A673 (cell line): ENCODE measurements at places on chromosomes 3 and 15.

GRCh38 chr3:108394563-108394962 is 98.2 kb downstream of the HHLA2 start:
- no peak for DNase-seq

DNA sequence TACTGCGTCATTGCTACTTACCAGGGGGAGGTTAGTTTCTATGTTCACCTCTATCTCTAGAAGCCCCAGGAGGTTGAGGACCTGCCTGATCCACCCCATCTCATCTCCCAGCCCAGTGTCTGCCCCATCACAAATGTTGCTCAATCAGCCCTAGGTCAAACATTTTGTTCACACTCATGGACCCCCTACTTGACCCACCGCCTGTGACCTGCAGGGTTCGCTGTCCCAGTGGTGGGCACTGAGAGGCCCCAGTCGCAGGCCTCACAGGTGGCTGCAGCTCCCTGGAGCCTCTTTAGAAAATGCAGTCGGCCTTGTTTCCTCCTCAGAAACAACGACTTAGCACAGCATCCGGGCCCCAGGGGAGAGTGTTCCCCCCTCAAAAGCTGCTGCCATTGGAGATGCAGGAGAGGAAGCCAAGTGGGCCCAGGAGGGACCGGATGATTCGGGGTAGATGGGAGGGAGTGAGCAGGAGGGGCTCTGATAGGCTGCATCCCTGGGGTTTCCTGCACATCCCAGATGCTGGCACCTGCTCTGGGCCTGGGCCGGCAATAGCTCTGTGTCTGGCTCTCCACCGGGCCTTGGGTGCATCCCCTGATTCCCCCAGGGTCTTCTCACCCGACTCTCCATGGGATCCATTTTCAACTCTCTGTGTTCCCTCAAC is 18.4 kb upstream of the INSYN1 start:
- no peak for DNase-seq

DNA sequence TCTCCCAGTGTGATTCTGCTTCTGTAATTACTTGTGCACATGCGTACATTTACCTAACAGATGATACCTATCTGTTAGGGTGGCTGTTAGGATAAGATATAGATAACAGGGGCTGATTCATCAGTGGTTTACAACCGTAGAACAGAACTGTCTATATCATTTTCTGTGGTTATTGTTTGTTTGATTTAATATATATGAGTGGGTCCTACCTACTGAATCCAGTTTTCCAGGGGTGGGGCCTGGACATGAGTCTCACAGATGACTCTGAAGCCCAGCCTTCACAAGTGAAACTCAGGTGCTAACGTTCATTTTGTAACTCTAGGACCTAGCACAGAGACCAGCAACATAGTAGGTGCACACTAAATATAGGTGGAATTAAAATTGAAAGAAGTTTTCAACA is 10.4 kb upstream of the ACAP2 start:
- no peak for DNase-seq

GRCh38 chr3:156017352-156018030 is 102.9 kb upstream of the KCNAB1 start:
- no peak for DNase-seq

DNA sequence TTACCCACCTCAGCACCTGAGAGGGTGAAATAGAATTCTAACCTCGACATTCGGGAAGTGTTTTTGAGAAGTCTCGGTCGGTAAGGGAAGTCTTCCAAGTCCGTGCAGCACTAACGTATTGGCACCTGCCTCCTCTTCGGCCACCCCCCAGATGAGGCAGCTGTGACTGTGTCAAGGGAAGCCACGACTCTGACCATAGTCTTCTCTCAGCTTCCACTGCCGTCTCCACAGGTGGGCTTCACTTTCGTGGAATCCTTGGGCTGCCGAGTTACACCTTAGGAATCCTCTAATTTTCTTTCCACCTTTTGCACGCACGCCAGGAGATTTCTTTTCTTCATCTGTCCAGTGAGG is 775 bp downstream of the CCNDBP1 start:
- no peak for DNase-seq

DNA sequence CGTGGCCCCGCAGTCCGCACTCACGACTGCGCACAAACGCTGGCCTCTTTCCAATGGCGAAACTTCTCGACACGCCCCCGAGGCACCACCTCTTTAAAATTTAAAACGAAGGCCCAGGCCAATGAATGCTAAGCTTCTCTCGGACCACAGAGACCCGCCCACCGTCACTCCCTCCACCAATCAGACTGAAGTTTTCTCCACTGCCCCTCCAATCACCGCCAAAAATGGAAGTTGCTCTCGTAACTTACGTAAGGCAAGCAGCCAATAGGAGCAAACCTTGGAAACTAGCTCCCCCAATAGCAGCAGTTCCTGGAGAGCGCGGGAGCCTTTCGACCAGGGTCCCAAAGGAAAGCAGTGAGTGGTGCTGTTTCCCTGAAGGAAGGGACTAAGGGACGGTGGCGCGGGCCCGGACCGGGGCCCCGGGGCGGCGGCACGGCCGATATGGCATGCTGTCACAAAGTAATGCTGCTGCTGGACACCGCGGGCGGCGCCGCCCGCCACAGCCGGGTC is at the start of gene TICRR:
Gene TICRR (plus strand): TSS at position 324 of the 510 bp plus-strand sequence. CDS start 118 bp downstream, at position 442.
- DNase-seq = peak; percentile 100

- DNase-seq = no peak
These were observed 26.4 kb upstream of the TNFAIP8L3 start for GRCh38 chr15:51121118-51121517.

GRCh38 chr3:150503402-150504099 is 42.7 kb downstream of the SERP1 start:
- DNase-seq = no peak

DNA sequence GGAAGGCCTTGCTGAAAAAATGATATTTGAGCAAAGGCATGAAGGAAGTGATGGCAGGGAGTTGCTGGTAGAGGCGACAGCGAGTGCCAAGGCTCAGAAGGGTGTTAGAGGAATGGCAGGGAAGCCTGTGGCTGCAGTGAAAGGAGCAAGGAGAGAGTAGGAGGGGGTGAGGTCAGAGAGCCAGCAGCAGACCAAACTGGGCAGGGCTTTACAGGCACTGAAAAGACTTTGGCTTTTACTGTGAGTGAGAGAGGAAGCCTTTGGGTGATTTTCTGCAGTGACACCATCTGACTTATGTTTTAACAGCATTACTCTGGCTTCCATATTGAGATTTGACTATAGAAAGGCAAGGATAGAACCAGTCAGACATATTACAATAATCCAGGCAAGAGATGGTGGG is 11.4 kb downstream of the TICRR start:
- DNase-seq = no peak

DNA sequence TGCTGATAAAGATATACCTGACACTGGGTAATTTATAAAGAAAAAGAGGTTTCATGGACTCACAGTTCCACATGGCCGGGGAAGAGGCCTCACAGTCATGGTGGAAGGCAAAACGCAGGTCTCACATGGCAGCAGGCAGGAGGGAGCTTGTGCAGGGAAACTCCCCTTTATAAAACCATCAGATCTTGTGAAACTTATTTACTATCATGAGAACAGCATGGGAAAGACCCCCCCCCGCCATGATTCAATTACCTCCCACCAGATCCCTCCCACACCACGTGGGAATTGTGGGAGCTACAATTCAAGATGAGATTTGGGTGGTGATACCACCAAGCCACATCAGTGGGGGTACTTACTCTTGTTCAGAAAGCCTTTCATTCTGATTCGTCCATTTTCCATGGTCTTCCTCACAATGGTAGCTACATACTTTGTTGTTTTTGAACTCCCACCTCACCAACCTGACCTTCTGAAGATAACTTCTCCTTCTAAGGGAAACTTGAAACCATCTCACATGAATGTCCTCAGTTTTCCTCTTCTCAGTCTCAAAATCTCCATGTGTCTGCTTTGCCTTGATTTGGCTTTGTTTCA is 275.6 kb upstream of the PROK2 start:
- DNase-seq = no peak

DNA sequence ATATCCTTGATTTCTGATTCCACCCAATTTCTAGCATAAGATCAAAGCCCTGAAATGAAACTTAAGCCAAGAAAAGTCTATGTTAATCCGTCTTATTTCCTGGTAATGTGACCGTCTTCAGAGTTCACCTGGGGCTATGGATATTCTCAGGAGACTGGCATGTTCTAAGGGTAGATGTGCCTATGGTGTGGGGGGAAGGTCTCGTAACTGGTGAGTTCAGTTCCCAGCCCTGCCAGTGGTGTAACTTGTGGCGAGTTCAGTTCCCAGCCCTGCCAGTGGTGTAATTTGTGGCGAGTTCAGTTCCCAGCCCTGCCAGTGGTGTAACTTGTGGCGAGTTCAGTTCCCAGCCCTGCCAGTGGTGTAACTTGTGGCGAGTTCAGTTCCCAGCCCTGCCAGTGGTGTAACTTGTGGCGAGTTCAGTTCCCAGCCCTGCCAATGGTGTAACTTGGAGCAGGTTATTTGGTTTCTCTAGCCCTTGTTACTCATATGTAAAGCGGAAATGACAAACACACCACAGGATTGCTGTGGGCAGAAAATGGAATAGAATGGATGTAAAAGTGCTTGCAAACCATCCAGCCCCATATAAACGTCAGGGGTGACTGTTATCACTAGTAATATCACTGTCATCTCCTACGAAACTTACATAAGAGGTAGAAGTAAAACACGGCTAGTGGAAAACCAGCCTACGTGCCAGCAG is 30.4 kb downstream of the SLC51A start:
- DNase-seq = no peak

DNA sequence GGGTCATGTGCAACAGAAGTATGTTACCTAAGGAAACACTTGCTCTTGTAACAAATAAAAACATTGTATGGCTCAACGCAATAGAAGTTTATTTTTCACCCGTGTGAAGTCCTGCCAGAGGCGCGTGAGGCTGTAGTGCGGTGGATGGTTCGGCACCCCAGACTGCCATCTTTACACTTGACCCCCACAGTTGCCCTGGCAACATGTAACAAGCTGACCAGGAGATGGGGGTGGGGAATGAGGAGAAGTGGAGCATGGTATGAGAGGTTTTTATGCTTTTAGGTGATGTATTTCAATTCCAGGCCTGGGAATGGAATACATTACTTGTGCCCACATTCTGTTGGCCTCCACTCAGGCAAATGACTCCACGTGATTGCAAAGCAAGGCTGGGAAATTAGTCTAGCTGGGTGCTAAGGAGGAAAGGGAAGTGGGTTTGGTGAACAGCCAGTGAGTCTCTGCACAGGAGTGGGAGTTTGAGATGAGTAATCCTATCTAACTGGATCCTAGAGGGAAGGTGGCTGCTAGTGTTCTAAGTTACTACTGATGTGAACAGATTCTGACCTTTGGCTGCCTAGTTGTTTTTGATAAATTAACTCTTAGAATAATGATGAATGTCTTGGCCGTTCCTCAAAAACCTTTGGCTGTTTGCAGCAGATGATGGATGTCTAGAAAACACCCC is 33.8 kb upstream of the GREM1 start:
- no peak for DNase-seq

GRCh38 chr3:88434001-88434400 is 284.2 kb downstream of the C3orf38 start:
- no peak for DNase-seq

DNA sequence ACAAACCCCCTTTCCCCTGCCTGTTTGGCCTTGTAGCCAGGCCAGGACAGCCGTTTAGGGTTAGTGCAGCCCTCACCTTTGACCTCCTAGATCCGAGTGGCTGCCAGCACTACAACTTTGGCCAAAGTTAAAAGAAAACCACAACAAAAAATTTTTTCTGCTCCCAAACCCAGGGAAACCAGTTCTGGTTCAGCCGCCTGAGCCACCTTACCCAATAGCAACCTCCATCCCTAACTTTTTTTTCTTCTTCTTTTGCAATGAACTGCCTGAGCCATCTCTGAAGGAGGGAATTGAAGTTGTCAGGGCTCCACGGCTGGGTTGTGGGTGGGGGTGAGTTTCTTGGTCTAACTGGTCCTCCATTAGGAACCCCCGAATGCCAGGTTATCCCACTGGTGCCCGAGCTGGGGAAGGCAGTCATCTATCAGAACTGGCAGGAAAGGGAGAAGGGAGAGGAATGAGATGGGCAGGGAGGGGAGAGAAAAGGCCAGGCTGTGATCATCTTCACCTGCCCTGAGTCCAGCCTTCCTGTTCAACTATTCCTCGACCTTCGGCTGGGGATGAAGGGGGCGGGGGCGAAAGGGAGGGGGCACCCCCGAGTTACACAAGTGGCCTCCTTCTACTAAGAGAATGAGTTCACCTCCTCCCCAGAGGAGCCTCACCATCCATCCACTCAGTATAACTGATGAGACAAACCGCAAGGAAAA is 6.2 kb upstream of the NR2F2 start:
- no peak for DNase-seq

DNA sequence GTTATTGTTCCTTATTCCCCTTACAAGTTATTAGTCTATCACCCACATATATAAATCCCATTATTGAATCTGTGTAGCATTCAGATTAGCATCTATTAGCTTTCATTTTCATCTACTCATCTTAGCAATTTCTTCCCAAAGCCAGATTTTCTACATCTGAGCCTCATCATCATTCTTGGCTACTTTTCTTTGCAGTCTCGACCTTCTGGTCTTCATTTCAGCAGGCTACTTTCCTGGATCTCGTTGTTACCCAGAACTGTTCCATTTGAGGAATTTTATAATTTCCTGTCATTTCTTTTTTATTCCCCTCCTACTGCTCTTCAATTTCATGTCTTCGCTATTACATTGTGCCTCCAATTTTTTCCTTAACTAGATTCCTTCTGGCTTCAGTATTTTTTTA is 51.8 kb downstream of the SPRED1 start:
- DNase-seq = peak; percentile 55

GRCh38 chr3:41173926-41174885 is 25.1 kb upstream of the CTNNB1 start:
- DNase-seq = peak; percentile 1

DNA sequence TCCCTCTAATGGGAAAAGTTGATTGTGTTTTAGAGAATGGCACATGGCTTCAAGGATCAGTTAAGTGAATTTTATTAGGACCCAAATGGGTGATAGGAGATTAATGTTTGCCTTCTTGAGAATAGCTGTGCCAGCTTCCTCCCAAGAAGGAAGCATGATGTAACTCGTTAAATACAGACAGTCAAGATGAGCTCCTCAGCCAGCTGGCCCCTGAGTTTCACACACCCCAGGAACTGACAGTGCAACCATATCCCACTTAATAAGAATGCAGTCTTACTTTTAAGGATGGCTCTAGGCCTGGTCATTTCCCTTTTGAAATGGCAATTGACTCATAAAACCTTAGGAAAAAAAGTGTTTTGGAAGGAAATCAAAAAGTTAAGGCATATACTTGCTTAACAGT is 472.8 kb upstream of the KCNMB2 start:
- DNase-seq = peak; percentile 72

DNA sequence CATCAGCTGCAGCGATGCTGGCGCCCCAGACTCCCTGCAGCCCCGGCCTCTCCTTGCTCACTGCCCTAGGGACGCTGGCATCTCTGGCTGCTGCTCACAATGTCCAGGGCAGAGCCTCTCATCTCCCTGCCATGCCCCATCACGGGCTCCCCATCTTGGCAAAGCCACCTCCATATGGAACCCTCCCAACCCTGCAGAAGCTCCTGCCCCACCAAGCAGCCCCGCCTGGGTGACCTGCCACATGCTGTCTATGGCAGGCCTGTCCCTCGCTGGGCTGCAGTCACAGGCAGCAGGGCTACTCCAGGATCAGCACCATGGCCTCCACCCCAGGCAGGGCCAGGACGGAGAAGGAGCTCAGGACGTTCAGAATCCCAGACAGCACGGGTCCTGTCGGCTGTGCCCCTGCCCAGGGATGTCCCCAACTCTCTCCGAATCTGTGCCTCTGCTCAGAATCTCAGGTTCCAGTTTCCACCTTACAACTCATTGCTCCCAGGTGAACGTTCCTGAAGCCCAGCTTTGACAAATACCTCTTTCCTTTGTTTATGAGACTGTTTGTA is 58.4 kb downstream of the PLXNA1 start:
- no peak for DNase-seq
